Body of pancreas (tissue), 4 donors: ENCODE measurements at places on chromosomes 12 and 14. TPM values are rescaled to one million over a fixed set of nuclear protein-coding genes. Genes with fewer than 3 reads are reported as not detected.
A peak's percentile ranks its signal among the peaks of the same experiment; 100 is the strongest.

DNA sequence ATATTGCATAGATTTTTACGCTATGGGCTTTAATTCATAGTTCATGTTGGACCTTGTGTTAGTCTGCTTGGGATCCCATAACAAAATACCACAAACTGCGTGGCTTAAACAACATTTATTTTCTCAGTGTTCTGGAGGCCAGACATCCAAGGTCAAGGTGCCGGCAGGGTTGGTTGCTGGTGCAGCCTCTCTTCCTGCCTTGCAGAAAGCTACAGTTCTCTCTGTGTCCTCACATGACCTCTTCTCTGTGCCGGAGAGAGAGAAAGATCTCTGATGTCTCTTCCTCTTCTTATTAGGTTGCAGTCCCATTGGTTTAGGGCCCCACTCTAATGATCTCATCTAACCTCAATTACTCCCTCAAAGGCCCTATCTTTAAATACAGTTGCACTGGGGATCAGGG is 170.5 kb downstream of the IPO8 start:
- H3K36me3 ChIP-seq = no peaks in the 10 kb centered on the region
- H3K4me3 ChIP-seq = no peak overlapping the region

Gene A2ML1
- total RNA-seq = not detected

GRCh38 chr12:123269896-123270213 is 1.8 kb downstream of the CDK2AP1 start:
- H3K27me3 ChIP-seq = no peaks in the 10 kb centered on the region
- peak overlapping the region; percentile 26 for H3K27ac ChIP-seq
- no peaks in the 10 kb centered on the region for H3K36me3 ChIP-seq
- no peak for DNase-seq
- H3K4me3 ChIP-seq = peak overlapping the region; percentile 1

- no peaks in the 10 kb centered on the region for H3K36me3 ChIP-seq
- H3K27ac ChIP-seq = no peak overlapping the region
- no peak for DNase-seq
- H3K27me3 ChIP-seq = no peaks in the 10 kb centered on the region
Measured at GRCh38 chr14:55336162-55336561, 64.9 kb downstream of the FBXO34 start.

DNA sequence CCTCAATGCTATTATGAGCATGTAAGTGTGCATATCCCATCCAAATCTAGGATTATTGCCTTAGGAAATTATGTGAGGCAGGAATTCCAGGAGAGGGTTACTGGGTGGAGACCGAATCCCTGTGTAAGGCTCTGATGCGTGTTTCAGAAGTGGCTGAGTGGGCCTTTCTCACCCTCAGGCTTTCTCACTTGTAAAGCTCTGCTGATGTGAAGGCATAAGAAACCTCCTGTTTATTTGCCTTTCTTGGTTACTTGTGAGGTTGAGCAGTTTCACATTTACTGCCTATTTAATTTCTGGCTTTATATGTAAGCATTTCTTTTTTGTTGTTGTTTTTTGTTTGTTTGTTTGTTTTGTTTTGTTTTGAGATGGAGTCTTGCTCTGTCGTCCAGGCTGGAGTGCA is 11.0 kb downstream of the IL31 start:
- H3K36me3 ChIP-seq = no peaks in the 10 kb centered on the region
- no peak for DNase-seq
- H3K27ac ChIP-seq = no peak overlapping the region
- no peak overlapping the region for H3K4me3 ChIP-seq

DNA sequence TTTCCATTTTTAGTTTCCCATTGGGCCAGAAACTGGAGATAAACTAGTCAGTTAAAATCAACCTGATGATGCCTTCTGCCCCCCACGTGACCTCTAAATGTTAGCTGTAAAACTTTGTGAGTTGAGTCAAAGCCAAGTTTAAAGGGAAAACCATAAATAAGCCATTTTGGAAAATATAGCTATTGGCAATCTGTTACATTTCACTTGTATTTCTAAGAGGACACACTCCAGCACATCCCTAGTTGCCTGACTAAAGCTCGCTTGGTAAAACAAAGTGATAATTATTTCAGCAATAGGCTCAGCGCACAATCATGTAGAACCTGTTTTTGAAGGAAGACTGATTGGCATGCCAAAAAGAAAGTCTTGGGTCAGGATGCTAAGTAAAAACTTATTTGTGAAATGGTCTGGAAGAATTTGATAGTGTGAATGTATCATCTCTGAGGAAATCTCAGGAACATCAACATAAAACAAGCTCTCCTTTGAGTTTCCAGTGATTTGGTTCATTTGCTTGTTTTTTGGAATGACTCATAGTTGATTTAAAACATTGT is 49.2 kb upstream of the AEBP2 start:
- H3K36me3 ChIP-seq = no peaks in the 10 kb centered on the region
- no peak overlapping the region for H3K4me3 ChIP-seq
- no peaks in the 10 kb centered on the region for H3K4me1 ChIP-seq
- H3K27ac ChIP-seq = no peak overlapping the region
- no peak for DNase-seq

Gene CLEC7A
- total RNA-seq = 5.7 TPM

Gene CLSTN3
- total RNA-seq = 64.9 TPM

DNA sequence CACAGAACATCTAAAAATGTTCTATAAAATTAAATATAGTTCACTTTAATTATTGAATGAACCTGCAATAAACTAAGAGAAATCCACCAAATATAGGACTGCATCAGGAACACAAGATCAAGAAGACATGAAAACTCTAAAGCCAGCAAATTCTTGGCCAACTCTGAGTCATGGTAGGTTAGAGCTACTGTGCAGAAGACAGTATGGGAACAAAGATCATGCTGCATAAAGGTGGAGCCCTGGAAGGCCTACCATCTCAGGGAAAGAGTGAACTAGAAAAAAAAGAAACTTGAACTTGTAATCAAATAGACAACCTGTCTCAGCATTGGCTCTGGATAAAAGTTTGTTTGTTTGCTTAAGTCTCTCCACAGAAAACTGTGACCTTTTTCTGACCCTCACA is 66.9 kb upstream of the CNOT2 start:
- H3K36me3 ChIP-seq = no peaks in the 10 kb centered on the region
- H3K27ac ChIP-seq = no peak overlapping the region
- no peaks in the 10 kb centered on the region for H3K4me1 ChIP-seq
- H3K4me3 ChIP-seq = no peak overlapping the region

DNA sequence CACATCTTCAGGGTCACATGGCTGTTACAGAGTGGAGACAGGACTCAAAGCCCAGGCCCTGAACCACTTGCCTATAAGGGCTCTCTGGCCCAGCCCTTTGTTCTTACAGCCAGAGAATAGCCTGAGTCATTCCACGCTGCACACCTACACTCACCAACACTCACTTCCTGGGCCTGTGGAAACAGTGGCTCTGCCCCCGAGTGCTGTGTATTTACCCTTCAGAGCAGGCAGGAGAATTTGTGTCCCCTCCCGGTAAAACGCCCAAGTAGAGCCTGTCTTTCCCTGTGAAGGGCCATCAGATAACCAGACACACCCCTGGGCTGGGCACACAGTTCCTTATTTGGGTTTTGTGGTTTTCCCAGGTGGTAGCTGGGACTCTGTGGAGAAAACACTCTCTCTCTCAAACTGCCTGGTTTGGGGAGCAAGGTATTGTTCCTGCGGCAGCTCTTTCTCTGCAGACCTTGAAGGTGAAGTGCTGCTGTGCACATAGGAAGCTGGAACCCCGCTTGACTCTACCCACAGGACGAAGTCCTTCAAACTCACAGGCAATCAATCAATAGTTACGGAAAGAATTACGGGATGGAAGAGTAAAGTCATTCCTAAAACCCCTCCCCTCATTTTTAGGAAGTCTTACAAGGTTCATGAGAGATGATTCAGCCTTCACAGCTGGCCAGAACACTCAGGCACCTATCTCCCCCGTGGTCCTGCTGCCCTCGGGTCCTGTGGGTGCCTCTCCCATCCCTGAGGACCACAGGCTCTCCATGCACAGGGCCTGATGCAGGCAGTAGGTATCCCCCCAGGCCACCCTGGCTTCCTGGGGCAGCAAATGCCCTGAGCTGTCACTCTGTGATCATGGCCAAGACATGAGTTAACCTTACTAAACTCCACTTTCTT is 20.3 kb downstream of the FIGNL2 start:
- no peaks in the 10 kb centered on the region for H3K36me3 ChIP-seq
- DNase-seq = no peak
- no peak overlapping the region for H3K4me3 ChIP-seq
- H3K27me3 ChIP-seq = peaks cover 3% of the 10 kb centered on the region

GRCh38 chr12:51533799-51534198 is 57.2 kb upstream of the SCN8A start:
- H3K36me3 ChIP-seq = no peaks in the 10 kb centered on the region
- H3K4me1 ChIP-seq = no peaks in the 10 kb centered on the region
- H3K4me3 ChIP-seq = no peak overlapping the region
- H3K27me3 ChIP-seq = no peaks in the 10 kb centered on the region

Gene ATP2A2
- 52.7 TPM for total RNA-seq

GRCh38 chr14:90140956-90141316 is 79.1 kb downstream of the KCNK13 start:
- H3K36me3 ChIP-seq = no peaks in the 10 kb centered on the region
- H3K27me3 ChIP-seq = no peaks in the 10 kb centered on the region
- no peak overlapping the region for H3K4me3 ChIP-seq
- H3K4me1 ChIP-seq = no peaks in the 10 kb centered on the region
- no peak overlapping the region for H3K27ac ChIP-seq
- no peak for DNase-seq

Gene IFNG-AS1
- total RNA-seq = not detected

- no peaks in the 10 kb centered on the region for H3K4me1 ChIP-seq
- H3K4me3 ChIP-seq = no peak overlapping the region
- H3K36me3 ChIP-seq = no peaks in the 10 kb centered on the region
Measured at GRCh38 chr12:130372936-130373335, 35.2 kb downstream of the PIWIL1 start.

DNA sequence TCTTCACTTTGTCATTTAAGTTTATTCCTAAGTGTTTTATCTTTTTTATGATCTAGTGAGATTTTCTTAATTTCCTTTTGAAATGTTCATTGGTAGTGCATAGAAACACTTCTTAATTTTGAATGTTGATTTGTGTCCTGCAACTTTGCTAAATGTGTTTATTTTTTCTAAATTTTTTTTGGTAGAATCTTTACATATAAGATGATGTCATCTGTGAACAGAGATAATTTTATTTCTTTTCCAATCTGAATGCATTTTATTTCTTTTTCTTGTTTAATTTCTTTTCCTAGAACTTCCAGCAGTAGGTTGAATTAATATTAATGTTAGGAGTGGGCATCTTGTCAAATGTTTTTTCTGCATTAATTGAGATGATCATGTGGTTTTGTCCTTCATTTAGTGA is 42.1 kb downstream of the SLCO1B3 start:
- no peak overlapping the region for H3K4me3 ChIP-seq
- H3K36me3 ChIP-seq = no peaks in the 10 kb centered on the region
- DNase-seq = no peak
- H3K27ac ChIP-seq = no peak overlapping the region
- no peaks in the 10 kb centered on the region for H3K4me1 ChIP-seq

- no peak for DNase-seq
- no peaks in the 10 kb centered on the region for H3K4me1 ChIP-seq
- no peaks in the 10 kb centered on the region for H3K27me3 ChIP-seq
Measured at GRCh38 chr12:105831372-105831771, 307.4 kb downstream of the NUAK1 start.

DNA sequence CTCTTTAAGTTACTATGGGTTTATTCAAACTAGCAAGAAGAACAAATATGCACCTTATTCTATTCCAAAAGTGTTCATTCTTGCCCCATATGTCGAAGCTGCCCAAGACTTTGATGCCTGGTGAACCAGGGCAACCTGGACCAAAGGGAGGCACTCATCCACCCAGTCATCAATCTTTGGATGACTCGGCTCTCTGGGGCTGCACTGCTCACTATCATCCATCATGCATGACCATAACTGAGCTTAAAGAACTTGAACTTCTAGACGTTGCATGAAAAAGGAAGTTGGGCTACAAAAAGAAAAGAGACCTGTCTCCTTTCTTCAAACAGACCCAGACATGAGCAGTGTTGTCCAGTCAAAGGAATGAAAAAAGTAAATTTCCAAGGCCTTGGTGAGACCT is 1.2 kb downstream of the KRT4 start:
- no peak overlapping the region for H3K27ac ChIP-seq
- no peaks in the 10 kb centered on the region for H3K27me3 ChIP-seq
- DNase-seq = no peak

Gene TNFAIP2
- total RNA-seq = 22.1 TPM

- no peaks in the 10 kb centered on the region for H3K4me1 ChIP-seq
- H3K27me3 ChIP-seq = no peaks in the 10 kb centered on the region
- H3K36me3 ChIP-seq = no peaks in the 10 kb centered on the region
- H3K4me3 ChIP-seq = no peak overlapping the region
Measured at GRCh38 chr14:61911574-61911973, 149.4 kb downstream of the SNAPC1 start.
